NCI-H2081 (cell line): ENCODE measurements at places on chromosomes 7 and 10.
A peak's percentile ranks its signal among the peaks of the same experiment; 100 is the strongest.

DNA sequence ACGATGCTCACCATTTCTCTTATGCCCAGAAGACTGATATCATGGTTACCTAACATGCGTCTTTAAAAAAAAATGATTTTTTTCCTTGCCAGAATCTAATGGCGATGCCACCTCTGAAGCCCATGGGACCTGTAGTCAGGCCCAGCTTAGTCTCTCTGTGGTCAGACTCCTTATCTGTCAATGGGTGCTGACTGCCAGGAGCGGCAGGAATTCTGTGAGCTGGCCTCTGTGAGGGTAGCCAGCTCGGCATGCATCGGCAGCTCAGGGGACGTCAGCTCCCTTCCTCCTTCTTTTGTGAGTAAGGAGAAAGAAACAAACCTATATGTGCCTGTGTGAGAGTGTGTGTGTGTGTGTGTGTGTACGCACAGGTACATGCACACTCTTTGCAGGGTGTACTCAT lies 49.9 kb upstream of the ZRANB1 start:
- DNase-seq = no peak

- DNase-seq = no peak
Measured at GRCh38 chr7:36149694-36150452, 3.2 kb upstream of the EEPD1 start.

- DNase-seq = peak; percentile 99
Measured at GRCh38 chr7:68684996-68685395, 913.3 kb upstream of the AUTS2 start.

- DNase-seq = no peak
Measured at GRCh38 chr10:122894261-122894944, 15.0 kb upstream of the FAM24B start.

- DNase-seq = no peak
Measured at GRCh38 chr7:140229591-140230515, 53.1 kb upstream of the KDM7A start.

GRCh38 chr10:58514111-58514770 lies 1.6 kb downstream of the BICC1 start:
- no peak for DNase-seq

- no peak for DNase-seq
Measured at GRCh38 chr7:142451296-142451695, 193.4 kb upstream of the PRSS58 start.

- DNase-seq = peak; percentile 10
Measured at GRCh38 chr7:133794479-133794878, 332.7 kb upstream of the LRGUK start.

- DNase-seq = no peak
Measured at GRCh38 chr7:32316839-32317238, 173.3 kb downstream of the LSM5 start.

DNA sequence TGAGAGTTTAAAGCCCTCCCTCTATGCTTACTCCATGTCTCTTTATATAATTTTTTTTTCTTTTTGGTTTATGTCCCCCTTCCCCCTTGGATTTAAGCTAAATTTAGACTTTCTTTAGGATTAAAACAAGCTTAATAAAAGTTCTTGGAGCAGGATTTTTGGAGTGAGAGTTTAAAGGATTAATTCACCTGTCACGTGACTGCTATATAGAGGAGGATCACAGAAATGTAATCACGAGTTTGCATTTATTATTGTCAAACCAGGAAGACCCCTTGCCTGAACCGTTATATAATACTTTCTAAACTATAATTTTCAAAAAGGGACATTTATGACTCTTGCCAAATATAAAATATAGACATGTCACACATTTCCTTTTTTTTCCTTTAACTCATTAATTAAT lies 78.1 kb upstream of the IMMP2L start:
- no peak for DNase-seq

- DNase-seq = no peak
Measured at GRCh38 chr10:61795147-61795546, 106.4 kb upstream of the ARID5B start.

- DNase-seq = no peak
Measured at GRCh38 chr10:120051671-120052070, 159.1 kb downstream of the SEC23IP start.

GRCh38 chr10:71727738-71728737 lies 8.5 kb upstream of the C10orf105 start:
- no peak for DNase-seq

DNA sequence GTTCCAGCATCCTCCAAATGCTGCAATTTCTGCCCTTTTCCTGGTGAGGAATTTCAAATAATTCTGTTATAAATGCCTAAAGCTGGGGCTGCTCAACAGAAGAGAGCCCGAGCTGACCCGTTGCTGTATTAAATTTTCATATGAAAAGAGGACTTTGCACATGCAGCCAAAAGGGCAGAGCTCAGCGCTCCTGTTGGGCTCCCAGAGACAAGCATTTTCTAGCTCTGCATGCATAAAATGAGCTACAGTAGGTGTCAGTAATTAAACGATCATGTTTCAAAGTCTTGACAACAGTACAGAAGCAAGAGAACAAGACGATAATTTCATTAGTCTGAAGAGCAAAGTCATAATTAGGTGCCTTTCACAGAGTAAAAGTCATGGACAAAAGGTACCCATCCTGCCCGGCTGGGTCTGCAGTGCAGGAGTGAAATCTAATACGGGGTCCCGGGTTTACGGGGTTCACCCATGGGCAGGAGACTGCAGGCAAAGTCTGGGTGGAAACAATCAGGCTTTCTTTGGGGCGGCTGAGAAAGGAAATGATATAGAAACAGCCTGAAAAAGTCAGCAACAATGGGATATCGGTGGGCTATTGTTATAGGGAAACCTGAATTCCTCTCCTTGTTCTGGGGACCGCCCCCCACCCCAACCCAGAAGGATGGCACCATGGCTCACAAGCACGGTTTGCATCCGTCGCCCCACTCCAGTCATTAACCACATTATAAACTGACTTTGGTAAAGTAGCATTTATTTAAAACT lies 66.0 kb downstream of the EBF3 start:
- no peak for DNase-seq

DNA sequence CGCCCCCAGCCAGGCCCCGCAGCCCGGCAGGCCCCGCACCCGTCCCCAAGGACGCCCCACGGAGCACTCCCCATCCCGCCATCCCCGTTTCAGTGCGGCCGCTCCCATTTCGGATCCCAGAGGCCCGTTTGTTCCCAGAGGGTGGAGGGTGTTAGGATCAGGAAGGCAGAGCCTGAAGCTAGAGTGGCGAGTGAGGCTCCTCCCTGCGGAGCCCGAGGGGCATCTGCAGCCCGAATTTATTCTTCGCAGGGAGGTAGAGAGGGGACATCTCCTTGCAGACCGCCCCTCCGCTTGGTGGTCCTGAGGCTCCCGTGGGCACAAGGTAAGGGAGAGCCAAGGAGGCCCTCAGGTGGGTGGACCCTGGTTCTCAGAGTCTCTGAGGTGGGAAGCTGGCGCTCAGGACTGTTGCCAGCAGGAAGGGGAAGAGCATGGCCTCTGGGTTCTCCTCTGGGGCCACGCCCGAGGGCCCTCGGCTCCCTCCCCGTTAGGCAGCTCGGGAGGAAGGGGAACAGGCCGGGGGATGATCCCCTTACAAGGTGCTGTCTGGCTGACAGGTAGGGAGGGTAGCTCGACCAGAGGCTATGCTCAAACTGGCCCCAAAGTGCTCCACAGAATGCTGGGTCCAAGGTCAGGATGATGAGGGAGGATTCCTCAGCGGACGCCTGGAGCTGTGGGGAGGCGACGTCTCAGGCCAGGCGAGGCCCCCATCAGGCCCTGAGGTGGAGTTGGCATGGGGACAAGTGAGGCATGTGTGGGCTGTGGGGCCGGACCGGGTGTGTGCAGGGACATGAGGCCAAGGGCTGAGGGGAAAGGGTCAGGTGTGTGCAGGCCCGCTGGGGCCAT lies 17.4 kb downstream of the POLL start:
- DNase-seq = peak; percentile 27

GRCh38 chr7:32073533-32073932 lies 3.3 kb upstream of the PDE1C start:
- no peak for DNase-seq

DNA sequence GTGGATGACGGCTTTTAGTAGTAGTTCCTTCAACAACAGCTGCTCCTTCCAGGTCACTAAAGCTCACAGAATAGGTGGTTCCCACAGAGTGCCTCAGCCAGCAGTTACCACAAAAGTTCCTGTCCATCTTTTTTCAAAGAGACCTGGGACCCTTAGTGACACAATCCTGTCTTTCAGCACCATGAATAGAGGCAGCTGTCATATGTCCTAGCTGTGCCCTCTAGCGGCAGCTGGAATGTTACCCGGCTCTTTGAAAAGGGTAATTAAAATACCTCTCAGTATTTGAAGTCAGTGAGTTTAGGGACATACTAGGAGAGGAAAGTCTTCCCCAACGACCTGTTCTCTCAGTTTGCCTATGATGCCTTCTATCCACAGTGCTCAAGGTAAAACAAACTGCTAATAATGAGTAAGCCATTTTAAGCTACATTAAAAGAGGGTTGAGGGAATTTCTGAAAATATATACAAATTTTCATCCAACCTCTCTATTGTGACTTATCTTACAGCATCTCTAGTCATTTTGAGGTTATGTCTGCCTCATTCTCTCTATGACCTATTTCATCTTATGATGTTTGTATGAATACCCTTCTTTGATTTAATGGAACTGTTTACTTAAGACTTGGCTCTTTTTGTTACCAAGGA lies 290.8 kb downstream of the NXPH1 start:
- DNase-seq = peak; percentile 73
